ENCODE measurements at places on chromosomes 2 and 18.

GRCh38 chr2:172196768-172197431 is 94.2 kb upstream of the DLX2 start:
- no peak for DNase-seq

DNA sequence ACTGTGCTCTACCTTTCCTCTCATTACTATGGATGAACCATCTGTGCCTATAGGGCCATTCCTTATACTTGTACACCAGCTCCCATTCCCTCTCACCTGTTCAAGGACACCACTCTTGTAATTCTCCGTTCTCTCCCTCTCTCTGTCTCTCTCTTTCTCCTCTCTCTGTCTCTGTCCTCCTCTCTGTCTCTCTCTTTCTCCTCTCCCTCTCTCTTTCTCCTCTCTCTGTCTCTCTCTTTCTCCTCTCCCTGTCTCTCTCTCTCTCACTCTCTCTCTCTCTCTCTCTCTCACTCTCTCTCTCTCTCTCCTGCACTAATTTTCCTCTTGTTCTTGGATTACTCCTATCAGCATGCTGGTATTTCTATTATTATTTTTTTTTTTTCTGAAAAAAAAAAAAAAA is 78.9 kb upstream of the RMDN2 start:
- no peak for DNase-seq

DNA sequence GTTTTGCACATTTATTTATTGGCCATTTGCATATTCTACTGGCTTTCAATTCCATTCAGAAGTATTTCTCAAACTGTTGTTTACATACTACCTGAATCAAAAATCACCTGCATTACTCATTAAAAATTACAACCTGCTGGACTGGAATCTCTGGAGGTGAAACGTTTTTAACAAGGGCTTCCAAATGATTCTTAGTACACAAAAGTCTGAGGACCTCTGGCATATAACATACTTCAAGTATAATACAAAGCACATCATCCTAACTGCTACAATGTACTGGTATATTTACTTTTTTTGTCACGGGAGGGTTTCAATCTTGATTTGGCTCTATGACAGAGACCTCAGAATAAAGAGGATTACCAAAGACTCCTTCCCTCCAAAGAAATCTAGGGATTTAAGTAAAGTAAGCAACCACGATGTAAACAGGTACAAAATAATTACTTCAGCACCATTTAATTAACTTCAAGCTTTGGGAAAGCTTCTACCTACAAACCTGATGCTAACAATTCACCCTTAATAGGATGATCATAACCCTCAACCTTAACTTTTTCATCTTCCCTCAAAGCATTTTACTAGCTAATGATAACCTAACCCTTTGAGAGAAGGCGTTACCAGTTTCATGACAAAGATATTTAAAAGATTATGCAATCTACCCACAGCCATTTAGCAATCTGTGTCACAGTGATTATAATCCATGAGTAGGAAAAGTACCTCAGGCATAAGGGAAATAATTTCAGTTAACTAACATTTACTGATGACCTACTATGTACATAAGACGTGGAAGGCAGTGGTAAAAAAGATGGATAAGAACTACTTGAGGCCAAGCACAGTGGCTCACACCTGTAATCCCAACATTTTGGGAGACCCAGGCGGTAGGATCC is 24.7 kb downstream of the ATAD2B start:
- DNase-seq: no peak

DNA sequence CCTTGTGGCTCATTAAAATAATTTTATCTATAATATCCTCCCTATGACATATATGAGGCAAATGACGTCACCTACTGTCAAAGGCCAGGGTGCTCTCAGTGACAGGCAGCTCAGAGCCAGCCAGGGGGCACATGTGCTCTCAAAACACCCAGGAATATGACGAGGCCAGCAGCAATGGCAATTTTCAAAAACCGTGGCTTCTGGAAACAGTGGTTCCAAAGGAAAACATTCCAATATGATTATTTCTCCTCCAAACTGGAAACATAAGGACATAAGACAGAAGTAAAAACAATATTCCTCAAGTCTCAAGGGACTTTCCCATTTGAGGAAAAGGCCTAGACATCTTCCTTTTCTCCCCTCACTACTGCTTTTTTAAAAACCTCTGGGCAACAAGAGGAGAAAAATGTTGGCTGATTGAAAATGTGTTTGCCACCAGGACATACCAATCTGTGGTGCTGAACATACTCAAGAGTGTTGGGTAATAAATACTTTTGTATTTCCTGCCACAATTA is 40.8 kb downstream of the RNF152 start:
- no peak for DNase-seq
